ENCODE measurements at places on chromosomes 5 and 9. TPM values are rescaled to one million over a fixed set of nuclear protein-coding genes. Genes with fewer than 3 reads are reported as not detected.

Gene OR13J1
- not detected for total RNA-seq

Gene NIM1K
- total RNA-seq: 0.02 TPM

Gene GAS1
- total RNA-seq: 1.4 TPM

Gene CCDC180
- 0.03 TPM for total RNA-seq

Gene ANKS6
- total RNA-seq: 20.5 TPM

Gene PCDHGA11
- total RNA-seq: 0.50 TPM

Gene TICAM2
- 2.4 TPM for total RNA-seq

Gene TIGD6
- 4.0 TPM for total RNA-seq

Gene ADAMTS13
- total RNA-seq: 0.07 TPM

Gene MSX2
- 0.90 TPM for total RNA-seq

Gene QRFP
- total RNA-seq: not detected

Gene PTPN3
- total RNA-seq: 5.0 TPM

Gene IL11RA
- 6.2 TPM for total RNA-seq
